ENCODE measurements at places on chromosomes 5 and 9.

GRCh38 chr9:85742597-85742936, 813 bp upstream of the AGTPBP1 start:
- DNase-seq, result no peak

DNA sequence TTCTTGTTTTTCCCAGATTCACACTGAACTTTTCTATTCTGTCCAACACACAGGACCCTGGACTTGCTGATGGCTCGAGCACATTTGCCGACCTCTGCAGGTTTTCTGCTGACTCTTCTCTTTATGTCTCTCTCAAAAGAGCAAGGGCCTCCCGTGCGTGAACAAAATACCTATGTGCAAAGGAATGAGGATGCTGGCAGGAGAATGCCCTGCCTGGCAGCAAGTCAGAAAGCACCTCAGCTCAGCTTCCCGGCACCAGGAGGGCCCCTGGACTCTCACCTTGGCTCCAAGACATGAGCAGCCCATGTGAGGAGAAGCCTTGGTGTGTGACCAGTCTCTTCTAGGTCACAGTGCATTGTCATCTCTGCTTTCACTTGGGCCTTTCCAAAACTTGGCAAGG, 36.1 kb downstream of the PAPPA start:
- DNase-seq, result no peak

GRCh38 chr5:76709762-76710161, 6.2 kb upstream of the F2R start:
- no peak for DNase-seq

GRCh38 chr9:68844631-68845612, 139.9 kb downstream of the PIP5K1B start:
- DNase-seq, result no peak

- no peak for DNase-seq
Measured at GRCh38 chr9:136550439-136551289, 4.8 kb upstream of the NOTCH1 start.

- no peak for DNase-seq
Measured at GRCh38 chr9:134346151-134346550, 19.9 kb downstream of the RXRA start.

DNA sequence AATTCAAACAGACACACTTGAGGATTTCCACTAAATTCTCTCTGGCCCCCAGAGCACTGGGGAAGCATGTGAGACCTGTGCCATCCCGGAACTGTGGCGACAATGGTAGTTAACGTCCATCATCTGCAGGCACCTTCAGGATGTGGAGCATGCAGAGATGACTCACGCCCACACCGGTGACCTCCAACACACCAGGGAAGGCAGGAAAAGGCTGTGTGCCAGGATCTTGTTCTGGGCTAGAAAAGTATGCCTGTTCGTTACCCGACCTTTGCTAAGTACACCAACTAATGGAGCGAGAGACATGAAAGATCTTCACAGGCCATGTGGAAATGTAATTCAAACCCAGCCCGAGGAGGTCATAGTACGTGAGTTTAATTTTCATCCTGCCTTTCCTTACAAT, 208.8 kb downstream of the MELK start:
- no peak for DNase-seq

DNA sequence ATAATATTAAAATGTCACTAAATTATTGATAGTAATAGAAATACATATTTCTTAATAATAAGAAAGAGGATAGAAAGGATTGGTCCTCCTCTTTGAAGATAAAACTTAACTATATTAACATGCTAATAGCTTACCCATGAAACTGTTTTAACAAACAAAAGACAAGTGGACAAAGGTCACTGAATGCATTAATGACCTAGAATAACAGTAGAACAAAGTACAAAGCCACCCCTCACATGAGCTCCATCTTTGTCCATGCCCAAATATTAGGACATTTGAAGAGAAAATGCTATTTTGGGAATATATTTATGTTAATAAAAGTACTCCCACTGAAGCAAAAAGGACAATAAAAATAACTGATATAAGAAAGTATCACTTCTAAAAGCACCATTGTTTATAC, 34.1 kb upstream of the SLC22A5 start:
- DNase-seq, result no peak

DNA sequence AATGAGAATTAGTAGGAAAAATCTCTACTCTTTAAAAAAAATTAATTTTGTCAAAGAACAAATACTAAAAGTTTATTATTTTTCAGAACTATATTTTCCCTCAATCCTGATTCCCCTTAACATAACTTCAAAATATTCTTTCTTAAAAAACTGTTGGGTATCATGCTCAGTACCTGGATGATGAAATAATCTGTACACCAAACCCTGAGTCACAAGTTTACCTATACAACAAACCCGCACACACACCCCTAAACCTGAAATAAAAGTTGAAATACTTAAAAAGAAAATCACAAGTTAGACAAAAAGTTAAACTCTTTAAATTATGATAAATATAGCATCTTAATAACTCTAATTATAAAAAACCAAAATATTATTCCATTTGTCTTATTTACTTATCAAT, 812.3 kb downstream of the MAT2B start:
- no peak for DNase-seq

DNA sequence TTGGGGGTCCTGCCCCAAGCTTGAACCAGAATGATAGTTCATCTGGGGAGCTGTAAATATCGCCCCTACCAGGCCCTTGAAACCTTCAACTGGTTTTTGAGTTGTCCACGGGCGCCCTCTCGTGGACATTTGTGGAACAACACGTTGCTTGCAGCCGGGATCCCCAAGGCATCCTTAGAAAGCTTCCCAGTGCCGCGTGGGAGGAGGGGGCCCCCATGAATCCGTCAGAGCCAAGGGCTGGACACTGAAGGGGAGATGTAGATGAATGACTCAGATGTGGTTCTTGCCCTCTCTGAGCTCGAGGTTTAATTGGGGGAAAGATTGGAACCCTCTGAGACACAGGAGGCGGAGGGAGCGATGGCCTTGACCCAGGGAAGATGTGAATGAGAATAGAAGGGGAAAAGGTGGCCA, 31.8 kb upstream of the ORM1 start:
- DNase-seq, result peak; percentile 87

DNA sequence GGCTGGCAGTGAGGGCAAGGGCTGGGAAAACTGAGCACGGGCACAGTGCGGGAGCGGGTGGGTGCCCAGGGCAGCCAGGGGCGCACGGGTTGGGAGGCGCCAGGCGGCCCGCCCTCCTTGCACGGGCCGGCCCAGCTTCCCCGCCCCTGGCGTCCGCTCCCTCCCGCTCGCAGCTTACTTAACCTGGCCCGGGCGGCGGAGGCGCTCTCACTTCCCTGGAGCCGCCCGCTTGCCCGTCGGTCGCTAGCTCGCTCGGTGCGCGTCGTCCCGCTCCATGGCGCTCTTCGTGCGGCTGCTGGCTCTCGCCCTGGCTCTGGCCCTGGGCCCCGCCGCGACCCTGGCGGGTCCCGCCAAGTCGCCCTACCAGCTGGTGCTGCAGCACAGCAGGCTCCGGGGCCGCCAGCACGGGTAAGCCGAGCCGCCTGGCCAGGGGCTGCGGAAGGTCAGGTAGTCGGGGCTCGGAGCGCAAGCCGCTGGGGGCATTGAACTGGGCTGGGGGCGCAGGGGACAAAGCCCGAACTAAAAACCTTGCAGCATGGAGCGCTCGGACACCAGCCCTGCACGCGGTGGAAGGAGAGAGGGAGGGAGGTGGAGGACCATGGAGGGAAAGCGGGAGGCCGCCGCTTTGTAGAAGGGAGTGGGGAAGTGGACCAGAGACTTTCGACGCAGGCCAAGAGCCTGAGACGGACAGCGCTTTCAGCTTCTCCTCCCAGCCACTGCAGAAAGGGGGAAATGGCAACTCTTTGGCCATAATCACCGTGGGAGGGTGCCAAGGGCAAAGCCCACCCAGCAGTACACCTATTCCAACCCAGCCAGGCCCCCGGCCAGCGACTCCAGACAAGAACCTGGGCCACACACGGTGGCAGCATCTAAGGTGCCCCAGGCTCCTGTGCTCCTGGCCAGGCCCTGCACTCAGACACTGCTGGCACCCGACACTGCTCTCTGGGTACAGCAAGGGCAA, at the start of gene TGFBI:
Gene TGFBI, plus strand, starts transcription at position 207 of the 961 bp plus-strand sequence. Its CDS starts 68 bp downstream, at position 275.
- no peak for DNase-seq

GRCh38 chr9:80375477-80375876, 803.7 kb downstream of the TLE4 start:
- DNase-seq, result no peak

DNA sequence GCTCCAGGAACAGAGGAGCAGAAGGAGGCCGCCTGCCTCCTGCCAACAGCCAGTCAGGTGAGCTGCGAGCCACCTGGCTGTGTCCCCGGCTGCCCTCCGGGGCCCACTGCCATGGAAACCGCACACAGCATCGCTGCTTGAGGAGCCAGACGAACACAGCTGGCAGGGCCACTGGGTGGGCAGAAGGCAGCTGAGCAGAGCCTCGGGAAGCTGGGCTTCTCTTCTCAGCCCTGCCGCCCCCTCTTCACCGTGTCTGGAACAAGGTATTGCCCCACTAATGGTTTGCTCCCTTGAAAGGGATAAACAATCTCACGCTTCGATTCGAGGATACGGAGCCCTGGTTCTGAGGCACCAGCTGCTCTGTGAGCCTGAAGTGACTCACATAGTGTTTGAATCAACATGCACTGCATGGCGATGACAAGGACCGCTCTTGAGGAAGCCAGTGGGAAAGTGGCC, 63.7 kb upstream of the RUFY1 start:
- DNase-seq, result no peak

- DNase-seq, result no peak
Measured at GRCh38 chr9:92444841-92445240, 20.6 kb upstream of the OMD start.

DNA sequence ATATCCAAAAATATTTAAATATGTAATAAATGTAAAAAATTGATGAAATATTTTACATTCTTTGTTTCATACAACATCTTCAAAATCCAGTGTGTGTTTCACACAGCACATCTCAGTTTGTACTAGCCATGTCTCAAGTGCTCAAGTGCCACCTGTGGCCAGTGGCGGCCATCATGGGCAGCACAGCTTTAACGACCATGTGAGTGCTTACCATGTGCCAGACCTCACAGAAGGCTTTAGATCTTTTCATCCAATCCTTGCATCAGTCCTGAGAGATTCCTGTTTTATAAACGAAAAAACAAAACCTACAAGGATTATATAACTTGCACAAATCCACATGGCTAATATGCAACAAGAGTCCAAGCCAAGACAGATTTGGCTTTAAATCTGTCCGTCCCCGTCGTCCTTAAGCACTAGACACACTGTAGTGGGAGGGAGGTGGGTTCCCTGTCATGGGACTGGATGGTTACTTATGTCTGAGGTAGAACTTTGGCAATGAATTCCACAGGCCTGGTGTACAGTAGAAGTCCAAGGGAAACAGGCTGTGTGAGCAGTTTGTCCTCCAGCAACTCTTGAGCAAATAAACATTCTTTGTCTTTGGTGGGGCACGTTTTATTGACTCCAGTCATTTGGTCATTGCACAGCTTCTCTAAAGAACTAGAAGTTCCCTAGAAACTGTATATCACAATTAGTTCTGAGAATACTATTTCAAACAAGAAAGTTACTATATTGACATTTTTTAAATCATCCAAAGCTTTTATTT, 25.0 kb upstream of the F2R start:
- DNase-seq, result no peak

GRCh38 chr9:17600962-17601593, 22.2 kb downstream of the SH3GL2 start:
- no peak for DNase-seq

DNA sequence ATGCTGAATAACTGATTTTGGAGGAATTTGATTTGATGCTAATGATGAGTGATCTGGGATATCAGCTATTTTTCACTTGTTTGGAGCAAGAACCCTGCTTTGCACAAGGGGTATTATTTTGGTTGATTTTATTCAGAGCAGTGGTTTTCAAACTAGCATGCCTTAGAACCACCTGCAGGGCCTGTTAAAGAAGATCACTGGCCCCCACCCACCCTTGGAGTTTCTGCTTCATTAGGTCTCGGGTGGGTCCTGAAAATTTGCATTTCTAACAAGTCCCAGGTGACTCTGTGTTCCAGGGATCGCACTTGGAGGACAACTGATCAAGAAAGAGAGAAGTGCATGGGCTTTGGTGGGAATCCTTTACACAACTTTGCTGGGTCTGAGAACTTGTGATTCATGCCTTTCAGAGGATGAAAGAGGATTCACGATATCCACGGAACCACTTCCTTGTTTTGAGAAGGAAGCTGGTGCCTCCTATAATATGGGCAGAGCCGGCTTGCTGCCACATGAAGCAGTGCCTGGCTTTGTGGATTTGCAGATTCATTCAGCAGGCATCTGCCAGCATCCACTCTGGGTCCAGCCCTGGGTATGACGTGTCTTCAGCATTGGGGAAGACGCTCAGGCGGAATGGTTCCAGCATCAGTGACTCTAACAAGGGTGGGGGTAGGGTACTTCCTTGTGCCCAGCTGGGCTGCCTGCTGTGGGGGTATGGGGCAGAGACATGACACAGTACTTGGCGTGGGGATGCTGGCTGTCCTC, 106.6 kb upstream of the PITX1 start:
- DNase-seq, result no peak

GRCh38 chr5:6578676-6579343, 54.0 kb downstream of the NSUN2 start:
- peak; percentile 25 for DNase-seq

DNA sequence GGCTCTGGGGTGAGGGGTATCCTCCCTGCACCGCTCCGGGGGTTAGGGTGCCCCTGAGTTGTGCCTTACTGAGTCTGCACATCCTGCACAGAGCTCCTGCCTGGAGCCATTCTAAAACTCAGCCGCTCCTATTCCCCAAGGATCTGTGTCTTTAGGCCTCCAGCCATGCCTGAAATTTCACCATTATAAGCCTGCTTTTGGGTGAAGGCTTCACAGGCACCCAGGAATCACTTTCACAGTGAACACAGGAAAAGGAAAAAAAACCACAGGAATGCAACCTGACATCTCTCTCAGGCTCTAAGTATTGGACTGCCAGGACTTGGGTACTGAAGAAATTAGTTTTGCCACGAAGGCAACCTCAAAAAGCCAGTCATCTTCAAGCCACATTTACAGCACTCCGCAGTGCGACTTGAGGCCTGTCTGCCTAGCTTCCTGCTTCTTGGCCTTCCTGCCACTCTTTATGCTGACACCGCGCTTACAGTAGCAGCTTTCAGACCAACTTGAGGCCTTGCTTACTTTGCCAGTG, 30.9 kb downstream of the GALNT10 start:
- DNase-seq, result peak; percentile 24

DNA sequence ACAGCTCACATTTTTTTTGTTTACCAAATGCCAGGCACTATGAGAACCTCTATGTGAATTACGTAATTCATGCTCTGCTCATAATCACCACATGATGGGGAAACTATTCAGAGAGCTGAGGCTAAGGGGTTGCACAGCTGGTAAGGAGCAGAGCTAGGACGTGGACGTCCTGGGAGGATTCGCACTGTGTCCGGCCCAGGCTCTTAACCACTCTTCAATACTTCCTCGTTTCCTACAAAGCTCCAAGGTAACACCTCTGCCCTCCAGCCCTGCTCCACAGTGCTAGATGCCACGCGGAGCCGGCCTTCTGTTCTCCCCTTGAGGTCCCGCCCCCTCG, 8.7 kb downstream of the PHF19 start:
- no peak for DNase-seq

Measured in stimulated activated effector memory CD8-positive, alpha-beta T cell treated with anti-CD3 and anti-CD28 coated beads, Interleukin-12 subunit alpha, Interleukin-12 subunit beta, amount 100 ng/mL, for 72 hours (primary cell).